ENCODE measurements at places on chromosomes 1 and 21. TPM values are rescaled to one million over a fixed set of nuclear protein-coding genes. Genes with fewer than 3 reads are reported as not detected.
A peak's percentile ranks its signal among the peaks of the same experiment; 100 is the strongest.

DNA sequence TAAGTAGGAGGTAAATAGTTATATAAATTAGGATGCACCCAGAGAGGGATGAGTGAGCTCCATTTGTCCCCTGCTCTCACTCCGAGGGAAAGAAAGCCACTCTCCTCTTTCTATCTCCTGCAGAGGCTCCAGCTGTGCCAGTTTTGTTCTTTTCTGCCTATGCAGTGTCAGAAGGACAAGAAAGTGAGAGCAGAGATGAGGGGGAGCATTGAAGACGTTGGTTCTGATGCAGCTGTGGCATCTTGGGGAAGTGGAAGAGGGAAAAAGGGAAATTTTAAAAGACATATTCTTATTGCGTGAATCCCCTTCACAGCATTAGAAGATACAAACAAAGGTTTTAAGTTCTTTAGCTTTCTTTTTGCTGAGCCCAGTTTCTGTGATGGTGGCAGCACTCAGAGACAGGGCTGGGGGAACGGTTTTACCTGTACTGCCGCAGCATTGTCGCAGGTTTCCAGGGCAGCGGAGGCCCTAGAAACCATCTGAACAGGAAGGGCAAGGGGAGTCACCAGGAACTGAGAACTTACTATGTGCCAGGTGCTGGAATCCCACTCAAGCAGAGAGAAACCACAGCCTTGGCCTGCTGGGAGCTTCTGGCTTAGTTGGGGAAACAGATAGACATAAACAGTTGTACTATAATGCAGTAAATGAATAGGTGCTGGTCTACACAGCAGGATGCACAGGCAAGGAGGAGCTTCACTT is 44.9 kb upstream of the USP24 start:
- no peaks in the 10 kb centered on the region for H3K36me3 ChIP-seq
- DNase-seq, result no peak

DNA sequence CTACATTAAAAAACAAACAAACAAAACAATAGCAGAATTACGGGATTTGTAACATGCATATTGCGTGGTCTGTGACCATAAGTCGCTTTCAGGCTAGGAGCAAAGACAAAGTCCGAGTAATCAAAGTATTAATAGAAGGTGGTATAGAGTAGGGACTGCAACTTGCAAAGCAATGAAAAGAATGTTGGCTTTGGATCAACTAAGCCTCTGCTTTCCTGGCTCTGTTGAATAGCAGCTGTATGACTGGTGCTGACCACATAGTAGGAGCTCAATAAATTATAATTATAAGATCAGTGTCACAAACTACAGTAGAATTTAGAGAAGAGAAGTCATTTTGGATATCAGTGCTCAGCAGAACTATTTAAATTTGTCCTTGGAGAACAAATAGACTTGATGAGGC is 586.4 kb downstream of the DPYD start:
- H3K4me1 ChIP-seq, result no peaks in the 10 kb centered on the region
- H3K4me3 ChIP-seq, result no peak overlapping the region
- H3K36me3 ChIP-seq, result no peaks in the 10 kb centered on the region
- no peaks in the 10 kb centered on the region for H3K27me3 ChIP-seq

- DNase-seq, result no peak
- H3K4me1 ChIP-seq, result no peaks in the 10 kb centered on the region
- no peaks in the 10 kb centered on the region for H3K36me3 ChIP-seq
- no peaks in the 10 kb centered on the region for H3K27me3 ChIP-seq
- H3K27ac ChIP-seq, result no peak overlapping the region
Measured at GRCh38 chr1:24783713-24784112, 38.5 kb downstream of the CLIC4 start.

- DNase-seq, result no peak
- peaks cover 12% of the 10 kb centered on the region for H3K4me1 ChIP-seq
- no peak overlapping the region for H3K27ac ChIP-seq
- H3K27me3 ChIP-seq, result no peaks in the 10 kb centered on the region
Measured at GRCh38 chr1:31705080-31705866, 1.5 kb upstream of the COL16A1 start.

- no peak for DNase-seq
- H3K36me3 ChIP-seq, result no peaks in the 10 kb centered on the region
- no peaks in the 10 kb centered on the region for H3K4me1 ChIP-seq
- H3K27me3 ChIP-seq, result no peaks in the 10 kb centered on the region
- H3K4me3 ChIP-seq, result no peak overlapping the region
Measured at GRCh38 chr1:85623061-85623471, 42.5 kb downstream of the CCN1 start.

- H3K27ac ChIP-seq, result no peak overlapping the region
- no peaks in the 10 kb centered on the region for H3K27me3 ChIP-seq
- no peak overlapping the region for H3K4me3 ChIP-seq
- H3K4me1 ChIP-seq, result no peaks in the 10 kb centered on the region
- H3K36me3 ChIP-seq, result no peaks in the 10 kb centered on the region
- DNase-seq, result no peak
Measured at GRCh38 chr1:95650631-95651030, 416.6 kb downstream of the RWDD3 start.

GRCh38 chr1:3323021-3323795 is 131.3 kb upstream of the ARHGEF16 start:
- no peak for DNase-seq
- H3K4me1 ChIP-seq, result no peaks in the 10 kb centered on the region
- H3K4me3 ChIP-seq, result no peak overlapping the region
- no peak overlapping the region for H3K27ac ChIP-seq
- no peaks in the 10 kb centered on the region for H3K27me3 ChIP-seq

DNA sequence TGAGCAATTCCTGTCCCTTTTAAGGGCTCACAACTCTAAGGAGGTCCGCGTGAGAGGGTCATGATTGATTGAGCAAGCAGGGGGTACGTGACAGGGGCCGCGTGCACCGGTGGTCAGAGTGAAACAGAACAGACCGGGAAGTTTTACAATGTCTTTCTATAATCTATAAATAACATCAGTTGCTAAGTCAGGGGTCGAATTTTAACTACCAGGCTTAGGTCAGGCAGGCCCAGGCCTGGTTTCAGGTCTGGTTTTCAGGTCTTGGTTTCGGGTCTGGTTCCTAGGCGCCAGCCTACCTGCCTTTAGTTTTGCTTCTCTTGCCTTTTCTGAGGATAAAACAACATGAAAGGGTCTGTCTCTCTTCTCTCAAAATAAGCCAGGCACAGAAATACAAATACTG is 476.0 kb upstream of the CAMK1G start:
- DNase-seq, result no peak
- no peak overlapping the region for H3K4me3 ChIP-seq
- H3K36me3 ChIP-seq, result no peaks in the 10 kb centered on the region
- H3K27ac ChIP-seq, result no peak overlapping the region
- no peaks in the 10 kb centered on the region for H3K4me1 ChIP-seq

DNA sequence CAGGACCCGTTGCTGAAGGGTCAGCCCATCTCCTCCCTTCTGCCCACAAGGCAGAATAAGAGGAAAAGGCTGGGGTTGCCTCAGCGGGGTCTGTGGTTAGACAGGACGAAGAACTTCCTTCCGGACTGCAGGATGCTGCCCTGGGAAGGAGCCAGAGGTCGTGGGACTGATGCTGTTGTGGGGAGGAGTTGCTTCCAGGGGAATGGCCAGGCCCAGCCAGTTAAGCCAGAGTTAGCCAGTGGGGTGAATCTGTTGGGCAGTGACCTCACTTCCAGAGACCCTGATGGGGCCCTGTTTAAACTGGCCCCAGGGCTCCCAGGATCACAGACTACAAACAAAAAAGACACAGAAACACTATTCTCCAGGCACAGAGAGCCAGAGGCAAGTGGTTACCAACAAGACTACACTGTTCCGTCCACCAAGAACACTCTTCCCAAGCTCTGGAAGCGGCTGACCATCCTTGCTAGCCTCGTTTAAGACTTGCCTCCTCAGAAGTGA is 13.0 kb downstream of the FAM229A start:
- no peaks in the 10 kb centered on the region for H3K36me3 ChIP-seq
- H3K4me1 ChIP-seq, result peaks cover 15% of the 10 kb centered on the region
- no peaks in the 10 kb centered on the region for H3K27me3 ChIP-seq
- no peak for DNase-seq

GRCh38 chr21:45954261-45954660 is 27.3 kb upstream of the COL6A1 start:
- no peaks in the 10 kb centered on the region for H3K27me3 ChIP-seq
- no peak for DNase-seq
- no peak overlapping the region for H3K27ac ChIP-seq
- H3K36me3 ChIP-seq, result no peaks in the 10 kb centered on the region
- H3K4me3 ChIP-seq, result no peak overlapping the region

DNA sequence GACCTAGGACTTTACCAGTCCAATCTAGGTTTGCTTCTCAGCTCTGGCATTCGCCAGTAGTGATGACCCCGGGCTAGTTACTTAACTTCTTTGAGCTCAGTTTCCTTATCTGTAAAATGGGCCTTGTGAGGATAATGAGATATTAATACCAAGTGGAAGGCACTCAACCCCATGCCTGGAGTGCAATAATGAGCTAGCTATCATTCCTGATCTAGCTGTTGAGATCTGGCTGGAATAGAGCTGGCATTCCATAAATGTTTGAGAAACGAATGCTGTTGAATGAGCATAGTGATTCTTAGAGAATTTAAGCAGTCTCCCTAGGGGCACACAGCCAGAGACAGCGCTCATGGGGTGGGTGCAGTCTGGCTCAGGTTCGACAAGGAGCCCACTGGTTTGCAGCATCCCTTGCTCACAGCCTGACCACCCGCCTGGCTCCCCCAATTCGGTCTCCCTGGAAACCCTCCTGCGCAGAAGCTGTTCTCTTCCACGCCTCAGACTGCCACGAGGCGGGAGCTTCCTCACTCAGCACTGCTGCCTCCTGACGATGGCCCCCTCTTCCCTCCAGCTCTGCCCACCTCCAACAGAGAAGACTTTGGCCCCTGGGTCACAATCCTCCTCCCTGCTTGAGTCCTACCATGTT is 32.5 kb downstream of the DHCR24 start:
- no peaks in the 10 kb centered on the region for H3K4me1 ChIP-seq
- no peak overlapping the region for H3K27ac ChIP-seq
- H3K27me3 ChIP-seq, result no peaks in the 10 kb centered on the region
- H3K36me3 ChIP-seq, result no peaks in the 10 kb centered on the region
- no peak for DNase-seq
- no peak overlapping the region for H3K4me3 ChIP-seq

DNA sequence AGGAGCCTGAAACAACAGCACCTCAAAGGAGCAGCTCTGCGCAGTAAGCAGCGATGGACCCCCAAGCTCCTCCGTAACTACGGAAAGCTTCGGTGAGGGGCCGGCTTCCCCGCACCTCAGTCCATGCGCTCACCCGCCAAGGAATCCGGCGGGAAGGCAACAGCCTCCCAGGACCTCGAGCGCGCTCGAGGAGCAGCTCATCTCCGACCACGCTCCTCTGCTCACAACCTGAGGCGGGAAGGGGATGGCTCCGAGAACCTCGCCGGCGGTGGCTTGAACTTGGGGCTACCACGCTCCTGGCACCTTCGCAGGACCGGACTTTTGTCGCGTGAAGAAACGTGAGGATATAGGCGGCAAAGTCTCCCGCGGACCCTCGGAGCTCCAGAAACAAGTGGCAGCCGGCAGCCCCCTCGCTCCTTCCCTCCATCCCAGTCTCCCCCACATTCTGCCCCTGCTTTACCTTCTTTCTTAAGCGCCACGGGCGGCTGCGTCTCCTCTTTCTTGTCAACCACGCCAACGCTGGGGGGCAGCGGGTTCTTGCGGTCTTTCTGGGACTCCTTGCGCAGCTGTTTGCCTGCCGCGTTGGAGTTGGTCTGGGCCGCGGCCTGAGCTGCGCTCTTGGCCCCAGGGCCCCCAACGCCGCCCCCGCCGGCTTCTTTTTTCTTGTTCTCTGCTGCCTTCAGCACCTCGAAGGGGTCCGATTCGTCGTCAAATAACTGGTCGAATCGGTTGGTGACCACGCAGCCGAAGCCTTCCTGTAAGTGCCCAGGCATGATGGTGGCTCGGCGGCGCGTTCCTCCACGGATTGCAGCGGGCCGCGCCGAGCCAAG is 459 bp downstream of the SERBP1 start:
- H3K27ac ChIP-seq, result peak overlapping the region; percentile 96
- H3K27me3 ChIP-seq, result no peaks in the 10 kb centered on the region
- peaks cover 16% of the 10 kb centered on the region for H3K4me1 ChIP-seq
- DNase-seq, result peak; percentile 38
- peaks cover 9% of the 10 kb centered on the region for H3K36me3 ChIP-seq
- H3K4me3 ChIP-seq, result peak overlapping the region; percentile 98

DNA sequence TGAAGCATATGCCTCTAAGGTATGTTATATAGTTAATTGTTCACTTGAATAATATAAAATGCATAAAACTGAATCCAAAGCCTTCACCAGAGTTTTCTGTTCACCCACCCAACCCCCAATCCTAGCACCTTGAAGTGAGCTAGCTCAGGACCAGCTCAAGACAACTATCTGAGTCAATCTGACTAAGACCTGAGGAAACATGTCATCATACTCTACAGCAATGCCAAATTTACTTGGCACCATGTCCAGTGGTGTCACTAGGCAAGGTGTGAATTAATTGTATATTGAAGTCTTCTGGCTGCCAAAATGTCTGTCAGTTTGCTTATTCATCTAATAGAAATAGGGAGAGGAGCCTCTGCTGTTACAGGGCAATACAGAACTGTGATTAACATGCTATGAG is 3.8 kb downstream of the DNASE2B start:
- DNase-seq, result no peak
- no peaks in the 10 kb centered on the region for H3K4me1 ChIP-seq
- no peaks in the 10 kb centered on the region for H3K27me3 ChIP-seq

- H3K4me3 ChIP-seq, result peak overlapping the region; percentile 79
- no peaks in the 10 kb centered on the region for H3K27me3 ChIP-seq
- H3K36me3 ChIP-seq, result no peaks in the 10 kb centered on the region
- H3K4me1 ChIP-seq, result peaks cover 8% of the 10 kb centered on the region
Measured at GRCh38 chr1:46246548-46247435, 771 bp upstream of the RAD54L start.

DNA sequence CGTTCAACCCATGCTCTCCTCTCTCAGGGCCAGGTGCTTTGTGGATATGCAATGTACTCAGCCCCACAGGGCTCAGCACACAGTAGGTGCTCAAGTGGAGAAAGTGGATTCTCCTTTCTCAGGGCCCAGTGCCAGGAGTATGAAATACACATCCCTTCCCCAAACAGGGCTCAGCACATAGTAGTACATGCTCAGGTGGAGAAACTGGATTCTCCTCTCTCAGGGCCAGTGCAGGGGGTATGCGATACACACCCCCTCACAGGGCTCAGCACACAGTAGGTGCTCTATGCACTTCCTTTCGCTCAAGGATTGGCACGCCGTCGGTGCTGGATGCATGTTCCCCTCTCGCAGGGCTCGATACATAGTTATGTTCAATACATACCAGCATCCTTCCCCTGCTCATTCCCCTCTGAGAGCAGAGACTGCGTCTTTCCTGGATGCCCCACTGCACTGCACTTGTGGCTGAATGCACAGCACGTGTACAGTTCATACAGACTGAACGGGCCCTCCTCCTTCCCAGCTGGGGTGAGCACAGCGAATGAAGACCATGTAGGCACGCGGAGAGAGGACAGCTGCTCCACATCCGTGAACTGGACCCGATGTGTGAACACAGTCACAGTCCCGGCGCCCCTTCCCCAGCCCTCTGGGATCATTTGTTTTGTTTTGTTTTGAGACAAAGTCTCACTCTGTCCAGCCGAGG is 16.6 kb upstream of the DISP3 start:
- H3K36me3 ChIP-seq, result no peaks in the 10 kb centered on the region
- no peaks in the 10 kb centered on the region for H3K27me3 ChIP-seq
- no peaks in the 10 kb centered on the region for H3K4me1 ChIP-seq
- no peak for DNase-seq
- no peak overlapping the region for H3K27ac ChIP-seq

- H3K4me1 ChIP-seq, result peaks cover 15% of the 10 kb centered on the region
- DNase-seq, result peak; percentile 2
- no peak overlapping the region for H3K27ac ChIP-seq
- H3K27me3 ChIP-seq, result no peaks in the 10 kb centered on the region
- no peaks in the 10 kb centered on the region for H3K36me3 ChIP-seq
Measured at GRCh38 chr1:236141447-236142252, 689 bp upstream of the GPR137B start.

The ITPKB gene
- total RNA-seq, result 429 TPM

The MAP3K21 gene
- 1.0 TPM for total RNA-seq

The S100A5 gene
- total RNA-seq, result 1.2 TPM

The PKP1 gene
- not detected for total RNA-seq

The USH2A gene
- total RNA-seq, result not detected

The TMEM39B gene
- total RNA-seq, result 35.3 TPM

Measured in naive thymus-derived CD4-positive, alpha-beta T cell (primary cell).